Fibroblast of mammary gland (primary cell): ENCODE measurements at places on chromosomes 12 and 14.

DNA sequence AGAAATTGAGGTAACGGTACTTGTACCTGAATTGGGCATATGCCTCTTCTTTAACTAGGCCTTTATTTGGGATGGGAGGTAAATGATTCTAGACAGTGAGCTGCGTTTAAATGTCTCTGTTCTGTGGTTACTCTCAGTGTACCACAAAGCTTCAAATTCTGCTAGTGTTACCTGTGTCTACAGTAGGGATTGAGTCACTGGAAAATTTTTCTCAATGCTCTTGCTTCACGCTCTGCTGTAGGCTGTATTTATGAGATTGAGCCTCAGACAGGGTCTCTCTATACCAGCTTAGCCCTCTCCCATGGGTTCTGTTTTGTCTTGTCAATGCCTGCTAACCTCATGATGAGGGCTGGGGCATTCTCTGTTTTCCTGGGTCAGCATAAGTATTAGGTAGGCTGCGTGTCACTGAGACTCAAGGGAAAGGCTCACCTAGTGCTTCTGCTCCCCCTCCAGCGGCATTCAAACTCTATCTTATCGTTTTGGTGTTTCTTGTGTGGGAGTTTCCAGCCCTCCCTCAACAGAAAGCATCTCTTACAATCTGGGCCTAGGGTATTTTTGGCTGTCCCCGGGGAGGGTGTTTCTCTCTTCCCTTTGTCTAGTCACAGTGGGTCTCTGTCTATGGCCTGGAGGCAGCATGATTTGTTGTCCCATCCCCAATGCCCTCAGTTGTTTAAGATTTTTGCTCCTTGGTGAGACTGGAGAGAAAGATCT lies 285.8 kb downstream of the ADGRD1 start:
- DNase-seq: no peak

- DNase-seq: no peak
Observed at GRCh38 chr14:66104486-66104885, 381.7 kb upstream of the CCDC196 start.

DNA sequence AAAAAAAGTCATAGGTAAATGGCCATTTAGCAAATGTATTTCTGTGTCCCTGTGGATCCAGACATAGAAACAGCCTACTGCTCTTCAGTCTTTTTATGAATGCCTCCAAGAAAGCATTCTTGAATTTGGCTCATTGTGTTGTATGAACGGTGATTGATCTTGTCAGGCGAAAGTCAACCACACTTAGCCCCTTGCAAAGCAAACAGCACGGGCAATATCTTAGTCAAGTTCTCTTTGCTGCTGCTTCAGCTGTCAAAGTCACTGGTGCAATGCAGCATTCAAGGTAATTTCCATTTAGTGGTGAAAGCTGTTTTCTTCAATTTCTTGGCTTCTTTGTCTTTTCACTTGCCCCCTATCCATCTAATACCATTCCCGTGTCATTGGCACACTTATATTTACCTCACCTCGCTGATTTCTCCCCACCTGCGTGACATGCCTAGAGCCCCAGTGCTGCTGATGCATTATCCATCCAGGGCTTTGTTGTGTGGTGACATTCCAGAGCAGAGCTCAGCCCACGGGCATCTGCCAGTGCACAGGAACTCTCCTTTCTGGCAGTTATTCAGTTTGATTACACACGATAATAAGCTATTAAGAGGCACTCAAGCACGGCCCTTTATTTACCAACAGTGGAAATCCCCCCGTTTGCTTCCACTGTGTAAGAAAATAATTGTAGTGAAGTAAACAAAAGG lies 362.3 kb upstream of the NOVA1 start:
- DNase-seq: no peak

DNA sequence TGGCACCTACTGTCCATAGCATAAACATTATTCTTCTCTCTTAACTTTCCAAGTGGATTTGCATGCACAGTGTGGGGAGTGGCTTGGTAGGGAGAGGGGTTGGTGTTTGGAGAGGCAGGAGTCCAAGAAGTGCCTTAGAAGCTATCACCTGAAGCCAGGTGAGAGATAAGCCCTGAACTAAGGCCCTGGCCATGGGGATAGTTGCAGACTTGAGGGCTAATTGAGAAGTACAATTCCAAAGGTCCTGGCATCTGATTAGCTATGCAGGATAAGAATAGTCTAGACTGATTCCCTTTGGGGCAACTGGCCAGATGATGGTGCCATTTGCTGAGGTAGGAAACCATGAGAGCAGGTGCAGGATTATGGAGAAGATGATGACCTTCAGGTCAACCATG lies 2.0 kb upstream of the PCK2 start:
- DNase-seq: no peak

- DNase-seq: no peak
Observed at GRCh38 chr14:99454246-99454645, 26.4 kb downstream of the SETD3 start.

- DNase-seq: no peak
Observed at GRCh38 chr12:108517288-108518100, 2.4 kb downstream of the FICD start.

DNA sequence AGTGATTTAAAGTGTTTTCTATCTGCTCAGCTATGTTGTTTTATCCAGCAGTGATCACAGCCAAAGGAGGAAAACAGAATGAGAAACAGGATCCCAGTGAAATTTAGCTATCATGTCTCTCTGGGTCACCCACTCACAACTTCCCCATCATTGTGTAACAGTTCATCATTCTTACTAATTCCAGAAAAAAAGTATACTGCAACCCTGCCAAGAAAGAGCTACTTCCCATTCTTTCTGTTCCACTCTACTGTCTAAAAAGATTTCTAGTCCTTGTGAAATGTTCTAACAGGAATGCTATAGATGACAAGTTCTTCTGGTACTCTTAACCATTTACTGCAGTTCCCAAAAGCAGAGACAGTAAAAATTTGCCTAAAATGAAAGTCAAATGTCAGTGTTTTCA lies 39.2 kb upstream of the CD163 start:
- peak; percentile 86 for DNase-seq

GRCh38 chr14:88668448-88669116 lies 105.7 kb downstream of the ZC3H14 start:
- no peak for DNase-seq

DNA sequence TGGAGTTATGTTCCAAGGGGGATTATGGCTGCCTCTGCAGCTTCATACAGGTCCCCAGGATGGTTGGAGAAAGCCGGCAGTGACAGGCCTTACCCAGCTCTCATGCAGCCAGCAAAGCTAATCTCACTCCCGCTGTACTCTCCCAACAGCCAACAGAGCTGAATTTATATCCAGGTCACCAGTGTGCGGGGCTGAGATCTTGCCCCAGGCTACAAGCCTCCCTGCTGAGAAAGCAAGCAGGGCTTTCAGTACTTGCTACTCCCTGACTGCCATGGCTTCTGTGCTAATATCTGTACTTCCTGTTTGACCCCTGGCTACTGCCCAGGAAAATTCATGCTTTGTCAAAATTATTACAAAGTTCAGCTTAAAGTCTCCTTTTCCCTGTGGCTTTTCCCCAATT lies 92.9 kb downstream of the ATP23 start:
- DNase-seq: no peak

DNA sequence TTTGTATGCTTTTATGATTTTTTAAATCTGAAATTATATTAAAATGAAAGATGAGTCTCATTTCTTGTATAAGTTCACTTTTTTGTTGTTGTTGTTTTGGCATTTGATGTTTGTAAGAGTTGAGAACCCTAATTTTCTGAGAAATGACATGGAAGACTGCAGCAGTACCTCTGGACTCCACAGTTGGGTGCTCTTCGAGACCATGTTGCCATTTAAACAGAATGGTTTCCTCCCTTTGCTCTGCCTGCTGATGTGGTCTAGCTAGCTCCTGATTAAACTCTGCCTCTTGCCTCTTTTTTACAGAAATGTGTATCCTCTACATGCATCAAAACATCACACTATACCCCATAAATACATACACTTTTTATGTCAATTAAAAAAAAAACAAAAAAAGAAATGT lies 5.8 kb upstream of the LTA4H start:
- DNase-seq: no peak

- no peak for DNase-seq
Observed at GRCh38 chr14:80491650-80492049, 280.3 kb upstream of the DIO2 start.

- DNase-seq: no peak
Observed at GRCh38 chr12:65611396-65611795, 212.9 kb upstream of the HMGA2 start.

DNA sequence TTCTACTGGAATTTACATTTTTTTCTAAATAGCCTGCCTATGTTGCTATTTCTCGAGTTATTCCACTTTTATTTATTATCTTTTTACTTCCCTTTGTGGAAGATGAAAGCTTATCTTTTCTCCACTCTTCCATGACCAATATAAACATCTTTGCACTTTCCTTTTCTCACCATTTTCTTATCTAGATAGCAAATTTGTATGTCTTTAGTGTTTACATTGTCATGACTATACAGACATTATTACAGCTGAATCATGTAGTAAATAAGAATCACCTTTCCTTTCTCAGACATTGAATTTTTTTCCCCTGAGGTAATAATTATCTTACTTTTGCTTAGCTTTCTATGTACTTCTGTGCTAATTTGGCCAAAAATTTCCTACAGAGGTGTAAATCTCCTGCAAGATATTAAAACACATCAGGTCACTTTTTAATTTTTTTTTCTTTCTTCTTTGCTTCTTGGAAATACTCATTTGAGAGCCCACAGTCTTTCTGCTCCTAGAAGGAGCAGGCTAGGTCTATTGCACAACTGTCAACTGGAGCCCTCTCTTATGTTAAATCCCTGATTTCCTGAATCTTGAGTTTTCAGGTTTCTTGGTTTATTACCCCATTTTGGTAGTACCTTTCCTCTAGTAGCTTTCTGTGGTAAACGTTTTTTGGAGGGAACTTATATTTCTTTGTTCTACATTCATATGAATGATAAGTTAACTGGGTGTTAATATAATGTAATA lies 109.0 kb upstream of the ATP2B1 start:
- DNase-seq: no peak

GRCh38 chr12:45191239-45191638 lies 24.7 kb upstream of the ANO6 start:
- DNase-seq: peak; percentile 63

- peak; percentile 63 for DNase-seq
Observed at GRCh38 chr14:29927376-29928116, at the start of gene PRKD1. TSS of gene PRKD1 (minus strand) at chr14:29927847.

GRCh38 chr12:61750604-61751003 lies 509.6 kb upstream of the USP15 start:
- peak; percentile 78 for DNase-seq

GRCh38 chr12:62767496-62767895 lies 167.5 kb downstream of the PPM1H start:
- DNase-seq: peak; percentile 54
